ENCODE measurements at places on chromosomes 13 and 19.

DNA sequence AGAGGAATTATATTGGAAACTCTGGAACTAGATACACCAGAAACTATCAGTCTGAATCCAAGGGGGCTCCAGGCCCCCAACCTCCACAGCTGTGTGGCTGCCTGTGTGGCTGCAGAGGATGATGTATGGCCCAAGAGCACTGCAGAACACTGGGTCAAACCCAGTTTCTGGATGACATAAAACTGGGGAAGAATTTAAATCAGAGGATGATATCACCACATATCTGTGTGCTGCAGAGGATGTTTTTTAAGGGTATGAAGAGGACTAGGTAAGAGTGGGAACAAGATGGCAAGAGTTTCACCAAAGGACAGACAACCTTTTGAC is 226.4 kb downstream of the SUCLA2 start:
- no peak for DNase-seq

DNA sequence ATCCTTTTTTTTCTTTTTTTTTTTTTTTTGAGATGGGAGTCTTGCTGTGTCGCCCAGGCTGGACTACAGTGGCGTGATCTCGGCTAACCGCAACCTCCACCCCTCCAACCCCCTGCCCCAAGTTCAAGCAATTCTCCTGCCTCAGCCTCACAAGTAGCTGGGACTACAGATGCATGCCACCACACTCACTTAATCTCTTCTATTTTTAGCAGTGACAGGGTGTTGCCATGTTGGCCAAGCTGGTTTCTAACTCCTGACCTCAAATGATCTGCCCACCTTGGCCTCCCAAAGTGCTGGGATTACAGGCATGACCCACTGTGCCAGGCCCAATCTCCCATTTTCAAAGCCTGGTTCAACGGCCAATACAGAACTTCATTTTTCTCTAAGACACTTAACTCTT is 9.1 kb downstream of the FOXO1 start:
- no peak for DNase-seq

GRCh38 chr13:49669735-49670309 is 21.5 kb downstream of the EBPL start:
- no peak for DNase-seq

GRCh38 chr19:14112809-14113385 is 4.7 kb downstream of the PRKACA start:
- DNase-seq, result no peak

GRCh38 chr13:30373727-30374126 is 48.6 kb upstream of the UBE2L5 start:
- peak; percentile 41 for DNase-seq

- no peak for DNase-seq
Observed at GRCh38 chr13:47085346-47085745, 188.5 kb upstream of the HTR2A start.

GRCh38 chr13:43159026-43159461 is 135.7 kb downstream of the DNAJC15 start:
- DNase-seq, result no peak

GRCh38 chr13:25682276-25682675 is 310.5 kb downstream of the ATP8A2 start:
- DNase-seq, result no peak

GRCh38 chr19:46724468-46724867 is 7.6 kb upstream of the PRKD2 start:
- DNase-seq, result no peak

DNA sequence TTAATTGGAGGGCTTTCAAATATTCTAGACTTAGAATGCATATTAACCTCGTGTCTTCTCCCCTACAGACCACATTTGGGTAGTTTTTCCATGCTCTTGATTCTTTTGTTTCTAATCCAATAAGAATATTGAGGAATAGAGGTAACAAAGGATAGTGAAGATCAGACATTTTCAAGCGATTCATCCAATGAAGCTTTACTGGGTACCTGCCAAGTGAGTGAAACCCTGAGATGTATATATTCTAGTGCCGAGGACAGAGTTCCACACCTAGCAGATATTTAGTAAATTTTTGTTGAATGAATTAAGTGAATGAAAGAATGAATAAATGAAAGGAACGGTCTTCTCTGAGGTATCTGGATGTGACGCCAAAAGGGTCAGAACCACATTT is 442 bp upstream of the RFC3 start:
- no peak for DNase-seq

GRCh38 chr13:50518781-50519201 is 324.7 kb downstream of the DLEU7 start:
- DNase-seq, result no peak

GRCh38 chr19:4748589-4748988 is 24.9 kb upstream of the DPP9 start:
- no peak for DNase-seq

- DNase-seq, result no peak
Observed at GRCh38 chr13:111866731-111867245, 200.2 kb upstream of the SOX1 start.

DNA sequence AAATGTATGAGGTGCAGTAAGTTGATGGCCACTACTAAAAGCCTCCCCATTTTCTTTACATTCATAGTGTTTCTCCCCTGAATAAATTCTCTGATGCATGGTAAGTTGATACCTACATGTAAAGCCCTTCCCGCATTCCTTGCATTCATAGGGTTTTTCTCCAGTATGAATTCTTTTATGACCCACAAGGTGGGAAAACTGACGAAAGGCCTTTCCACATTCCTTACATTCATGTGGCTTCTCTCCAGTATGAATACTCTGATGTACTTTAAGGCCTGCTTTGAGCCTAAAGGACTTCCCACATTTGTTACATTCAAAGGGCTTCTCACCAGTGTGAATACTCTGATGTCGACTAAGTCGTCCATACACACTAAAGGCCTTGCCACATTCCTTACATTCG is 20.5 kb downstream of the ZNF607 start:
- DNase-seq, result no peak

GRCh38 chr19:43574424-43575155 is 737 bp downstream of the XRCC1 start:
- no peak for DNase-seq

DNA sequence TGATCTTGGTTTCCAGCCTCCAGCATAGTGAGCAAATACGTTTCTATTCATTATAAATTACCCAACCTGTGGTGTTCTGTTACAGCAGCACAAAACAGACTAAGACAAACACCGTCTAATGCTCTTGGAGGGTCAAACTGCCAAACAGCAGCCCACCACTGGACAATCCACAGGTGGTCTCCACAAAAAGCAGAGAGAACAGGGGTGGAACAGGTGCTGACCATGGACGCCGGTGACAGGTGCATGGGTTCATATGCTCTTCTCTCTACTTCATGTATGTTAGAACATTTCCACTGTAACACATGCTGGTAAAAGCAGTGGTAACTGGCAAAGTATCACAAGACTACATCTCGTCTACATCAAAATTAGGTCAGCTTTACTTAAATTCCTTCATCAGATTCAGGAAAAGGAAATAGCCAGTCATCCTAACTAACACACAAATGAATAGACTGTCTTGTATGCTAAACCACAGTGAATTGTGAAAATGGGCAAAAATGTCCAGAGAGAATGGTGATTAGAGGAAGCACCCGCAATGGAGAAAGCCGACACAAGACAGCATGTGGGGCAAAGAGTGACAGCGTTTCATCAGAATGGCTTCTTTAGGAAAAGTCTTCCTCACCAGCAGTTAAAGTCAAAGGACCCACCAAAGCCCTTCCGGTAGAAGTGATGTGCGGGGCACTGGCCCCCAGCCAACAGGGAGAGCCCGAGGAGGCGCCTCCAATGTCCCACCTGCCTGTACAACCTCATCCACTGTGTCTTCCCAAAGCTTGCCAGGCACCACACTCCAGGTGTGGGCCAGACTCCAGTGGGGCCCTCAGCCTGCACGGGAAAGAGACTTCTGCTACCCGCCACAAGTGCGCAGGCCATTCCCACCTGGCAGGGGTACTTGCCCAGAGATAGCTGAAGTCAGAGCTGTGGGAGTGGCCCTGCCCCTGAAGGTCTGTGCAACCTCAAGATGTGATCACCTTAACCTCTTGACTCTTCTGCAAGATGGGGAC is 6.5 kb downstream of the CARS2 start:
- no peak for DNase-seq

GRCh38 chr19:37654118-37654517 is 1.1 kb downstream of the ZFP30 start:
- no peak for DNase-seq

- no peak for DNase-seq
Observed at GRCh38 chr19:18269070-18269723, 5.1 kb downstream of the IQCN start.

DNA sequence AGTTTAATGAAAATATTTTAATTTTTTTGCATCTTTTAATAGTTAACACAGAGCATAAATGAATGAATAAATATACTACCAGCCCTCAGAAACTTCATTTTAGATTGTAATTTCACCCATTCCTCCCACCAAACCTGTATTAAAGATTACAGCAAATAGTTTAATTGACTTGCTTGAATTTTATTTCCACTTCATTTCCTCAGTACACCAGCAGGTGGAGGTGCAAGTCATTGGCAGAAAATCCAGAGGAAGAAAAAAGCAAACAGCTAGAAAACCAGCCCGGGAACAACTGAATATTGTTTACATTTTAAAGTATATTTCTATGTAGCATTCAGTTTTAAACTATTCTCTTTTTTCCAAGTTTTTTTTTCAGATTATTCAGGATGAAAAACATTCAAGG is 177.8 kb downstream of the OLFM4 start:
- DNase-seq, result no peak

DNA sequence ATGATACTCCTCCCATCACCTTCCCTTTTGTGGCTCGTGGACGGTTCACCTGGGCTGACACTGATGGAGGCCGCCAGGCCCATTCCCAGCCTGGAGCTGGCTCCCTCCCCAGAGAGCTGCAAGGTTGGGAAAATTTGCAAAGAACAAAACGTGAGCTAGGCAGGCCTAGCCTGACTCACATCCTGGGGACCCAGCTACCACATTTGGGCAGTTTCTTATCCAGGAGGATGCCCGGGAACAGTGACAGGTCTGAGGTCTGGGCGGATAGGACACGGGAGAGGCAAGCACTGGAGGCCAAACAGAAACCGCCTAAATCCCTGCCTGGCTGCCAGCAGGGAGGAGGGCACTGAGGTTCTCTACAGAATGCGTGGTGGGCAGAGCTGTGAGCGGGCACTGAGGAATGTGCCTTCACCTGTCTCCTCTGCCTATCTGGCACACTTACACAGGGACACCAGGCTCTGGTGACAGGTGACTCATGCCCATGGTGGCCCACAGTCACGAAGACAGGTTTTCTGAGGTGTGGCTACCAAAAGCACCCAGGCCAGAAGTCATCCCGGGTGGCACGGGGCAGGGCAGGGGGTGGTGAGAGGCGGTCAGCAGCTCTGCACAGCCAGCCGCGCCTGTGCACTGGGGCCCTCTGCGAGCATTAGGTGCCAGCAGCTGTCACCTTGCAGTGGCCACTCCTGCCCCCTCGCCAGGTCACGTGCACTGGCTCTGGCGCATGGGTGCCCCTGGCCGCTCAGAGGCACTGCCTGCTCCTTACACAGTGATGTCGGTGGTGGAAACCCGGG is 23.2 kb downstream of the SH3GL1 start:
- no peak for DNase-seq

DNA sequence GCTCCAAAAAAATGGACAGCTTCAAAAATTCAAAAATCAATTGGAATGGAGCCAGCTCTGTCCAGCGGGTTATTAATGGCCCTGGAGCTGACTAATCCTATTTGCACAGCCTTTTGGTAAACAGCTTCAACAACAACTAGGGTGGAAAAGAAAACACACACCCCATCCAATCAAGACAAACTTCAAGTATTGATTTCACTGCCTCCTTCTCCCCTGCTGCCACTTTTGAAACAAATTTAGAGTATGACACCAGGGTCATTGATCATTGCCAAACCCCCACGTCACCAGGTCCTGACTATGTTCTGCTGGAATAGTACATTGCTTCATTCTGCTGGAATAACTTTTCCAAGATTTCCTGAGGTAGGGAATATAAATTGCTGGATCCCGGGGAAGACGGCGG is 56.8 kb upstream of the GTF3A start:
- no peak for DNase-seq

DNA sequence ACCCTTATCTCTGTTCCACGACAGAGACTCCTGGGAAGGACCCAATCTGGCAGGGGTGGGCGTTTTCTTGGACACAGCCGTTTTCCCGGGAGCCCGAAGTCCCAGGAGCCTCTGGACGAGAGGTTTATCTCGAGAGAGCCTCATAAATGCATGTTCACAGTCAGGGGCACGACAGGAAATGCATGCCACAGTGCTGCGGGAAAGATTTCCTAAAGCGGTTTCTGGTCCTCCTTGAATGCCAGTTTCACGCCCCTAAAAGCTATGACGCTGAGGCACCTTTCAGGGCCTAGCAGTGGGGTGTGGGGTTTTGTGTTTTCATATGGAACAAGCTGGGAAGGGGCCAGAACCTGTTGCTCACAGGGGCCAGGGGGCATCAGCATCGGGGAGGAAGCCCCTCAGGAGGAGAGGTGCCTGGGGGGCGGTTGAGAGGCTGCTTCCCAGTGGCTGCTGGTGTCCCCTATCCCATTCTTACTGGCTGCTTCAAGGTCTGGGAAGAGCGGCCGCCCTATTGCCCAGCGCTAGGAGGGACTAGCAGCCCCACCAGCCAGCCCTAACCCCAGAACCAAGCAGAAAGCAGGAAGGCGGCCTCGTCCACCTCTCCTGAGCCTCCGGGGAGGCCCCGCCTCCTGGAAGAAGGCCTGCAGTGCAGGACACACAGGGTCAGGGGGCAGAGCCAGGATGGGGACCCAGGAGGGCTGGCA is 157.0 kb downstream of the KDM4B start:
- DNase-seq, result no peak

DNA sequence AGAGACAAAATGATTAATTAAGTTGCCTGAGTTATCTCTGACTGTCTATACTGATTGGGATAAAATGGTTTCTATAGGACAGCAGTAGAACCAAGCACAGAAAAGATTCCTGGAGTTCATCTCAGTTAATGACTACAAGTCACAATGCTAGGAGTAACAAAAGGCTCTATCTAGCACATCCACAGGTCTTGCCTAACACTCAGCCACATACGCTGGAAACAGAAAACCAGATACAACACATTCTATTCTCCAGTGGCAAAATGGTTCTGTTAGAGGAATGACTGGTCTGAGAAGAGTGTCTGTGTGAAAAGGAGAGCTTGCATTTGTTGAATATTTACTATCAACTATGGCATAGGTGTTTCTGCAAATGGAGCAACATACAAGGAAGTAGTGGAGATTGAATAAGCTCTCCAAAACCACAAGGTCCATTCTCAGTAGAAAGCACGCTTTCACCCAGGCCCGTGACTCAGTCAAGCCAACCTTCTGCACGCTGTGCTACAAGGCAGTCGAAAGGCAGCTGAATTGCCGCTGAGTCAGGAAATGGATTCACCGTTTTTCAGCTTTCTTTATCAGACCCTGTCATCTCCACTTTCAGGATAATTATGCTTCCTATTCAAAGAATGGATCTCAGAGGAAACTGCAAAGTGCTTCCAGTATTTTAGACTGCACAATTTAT is 761.5 kb downstream of the EFNB2 start:
- DNase-seq, result no peak
